GM23338 (cell line): ENCODE measurements at places on chromosomes 5 and 9. TPM values are rescaled to one million over a fixed set of nuclear protein-coding genes. Genes with fewer than 3 reads are reported as not detected.

DNA sequence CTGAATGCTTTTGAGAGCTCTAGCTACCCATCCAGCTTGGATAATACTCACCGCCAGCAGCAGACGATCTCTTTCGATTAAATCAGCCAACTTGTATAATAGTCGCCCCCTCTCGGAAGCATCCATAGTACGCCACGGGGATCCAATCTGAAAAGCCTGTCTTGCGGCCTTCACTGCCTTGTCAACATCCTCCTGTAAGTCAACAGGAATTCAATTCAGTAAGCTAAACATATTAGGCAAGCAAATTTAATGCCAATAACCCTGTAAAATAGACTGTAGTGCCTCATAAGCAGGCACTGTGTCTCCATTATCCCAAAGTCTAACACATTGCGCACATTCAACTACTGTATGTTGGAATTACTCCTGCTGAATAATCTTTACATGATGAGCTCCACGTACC is 22.0 kb downstream of the ALDH1A1 start:
- peak; percentile 55 for DNase-seq

DNA sequence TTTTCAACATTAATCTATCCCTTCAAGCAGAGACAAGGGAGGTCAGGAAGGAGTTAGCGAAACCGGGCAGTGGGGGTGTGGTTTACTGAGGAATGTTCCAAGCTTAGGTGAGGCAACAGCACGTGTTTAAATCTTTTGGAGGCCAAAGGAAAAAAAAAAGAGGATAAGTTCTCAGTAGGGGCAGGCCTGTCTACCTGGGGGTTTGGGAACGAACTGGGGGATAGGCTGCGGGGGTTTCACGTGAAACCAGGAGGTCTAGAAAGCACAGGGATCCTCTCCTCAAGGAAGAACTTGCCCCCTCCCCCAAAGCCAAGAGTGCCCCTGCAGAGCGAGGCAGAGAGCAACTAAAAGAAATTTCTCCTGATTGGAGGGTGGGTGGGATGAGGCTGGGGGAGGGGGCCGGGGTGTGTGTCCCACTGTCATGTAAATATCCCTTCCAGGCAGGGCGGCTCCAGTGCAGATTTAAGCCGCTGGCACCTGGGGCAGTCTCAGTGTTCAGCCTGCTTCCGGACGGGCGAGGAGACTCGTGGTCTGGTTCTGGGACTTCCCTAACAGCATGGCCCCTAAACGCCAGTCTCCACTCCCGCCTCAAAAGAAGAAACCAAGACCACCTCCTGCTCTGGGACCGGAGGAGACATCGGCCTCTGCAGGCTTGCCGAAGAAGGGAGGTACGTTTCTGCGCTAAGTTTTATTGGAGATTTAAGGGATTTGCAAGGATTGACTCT is 5.5 kb upstream of the SET start:
- peak; percentile 97 for DNase-seq

DNA sequence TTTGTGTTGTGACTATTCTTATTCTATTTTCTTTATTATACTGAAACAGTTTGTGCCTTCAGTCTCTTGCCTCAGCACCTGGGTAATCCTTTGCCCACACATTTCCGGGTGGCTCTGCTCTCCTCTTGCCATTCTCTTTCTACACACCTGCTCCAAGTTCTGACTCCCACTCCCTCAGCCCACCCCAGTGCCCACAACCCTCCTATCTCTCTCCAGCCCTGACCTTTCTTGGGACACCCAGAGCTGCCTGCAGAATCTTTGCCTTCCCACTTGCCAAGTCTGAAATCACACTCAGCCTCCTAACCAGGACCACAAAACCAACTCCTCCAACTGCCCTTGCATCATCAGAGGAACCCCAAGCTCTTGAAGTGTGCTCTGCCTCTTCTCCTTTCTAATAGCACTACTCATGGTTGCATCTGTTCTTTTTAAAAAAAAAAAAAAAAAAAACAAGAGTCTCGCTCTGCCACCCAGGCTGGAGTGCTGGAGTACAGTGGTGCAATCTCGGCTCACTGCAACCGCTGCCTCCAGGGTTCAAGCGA is 4.1 kb downstream of the SWI5 start:
- no peak for DNase-seq

DNA sequence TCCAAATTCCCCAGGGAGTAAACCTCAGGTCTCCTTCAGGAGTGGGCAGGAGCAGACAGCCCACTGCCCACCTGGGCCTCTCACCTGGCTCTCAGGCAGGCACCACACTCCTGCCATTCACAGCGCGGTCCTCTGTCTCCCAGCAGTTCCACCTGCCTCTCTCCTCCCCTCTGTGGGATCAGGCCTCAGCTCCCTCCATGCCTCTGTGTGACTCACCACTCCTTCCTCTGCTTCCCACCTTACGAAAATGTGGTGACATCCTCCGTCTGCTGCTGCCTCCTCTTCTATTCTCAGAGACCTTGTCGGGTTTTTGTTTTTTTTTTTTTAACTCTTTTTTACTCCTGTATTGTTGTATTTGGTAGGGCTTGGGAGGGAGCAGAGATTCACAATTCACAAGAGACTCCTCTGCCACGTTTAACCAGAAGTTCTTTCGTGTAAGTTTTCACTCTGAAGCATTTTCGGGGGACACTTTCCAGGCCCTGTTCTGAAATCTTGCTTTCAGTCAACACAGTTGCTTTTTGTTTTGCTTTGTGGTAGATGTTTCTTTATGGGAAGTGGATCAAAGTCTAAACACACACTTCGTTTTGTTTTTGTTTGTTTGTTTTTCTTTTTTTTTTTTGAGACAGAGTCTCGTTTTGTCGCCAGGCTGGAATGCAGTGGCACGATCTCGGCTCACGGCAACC is 21.1 kb upstream of the CDKN2AIPNL start:
- no peak for DNase-seq

GRCh38 chr9:2620919-2621721 is 467 bp upstream of the VLDLR start:
- peak; percentile 94 for DNase-seq

DNA sequence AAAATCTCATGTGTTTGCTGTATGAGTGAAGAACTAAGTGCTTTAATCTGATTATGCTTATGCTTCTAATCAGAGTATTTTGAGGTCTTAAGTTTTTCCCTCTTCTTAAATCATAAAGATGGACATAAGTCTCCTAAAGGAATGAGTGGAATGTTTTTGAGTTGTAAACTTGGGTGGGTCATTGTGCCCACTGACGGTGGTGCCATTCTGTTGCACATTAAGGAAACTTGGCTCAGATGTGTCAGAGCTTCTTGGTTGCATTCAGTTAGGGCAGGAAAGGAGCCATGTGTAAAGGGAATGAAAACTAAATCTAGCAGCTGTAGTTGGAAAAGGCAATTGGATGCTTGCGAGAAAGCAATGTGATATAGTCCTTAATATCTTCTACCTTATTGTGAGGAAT is 256.6 kb downstream of the FANCC start:
- no peak for DNase-seq

DNA sequence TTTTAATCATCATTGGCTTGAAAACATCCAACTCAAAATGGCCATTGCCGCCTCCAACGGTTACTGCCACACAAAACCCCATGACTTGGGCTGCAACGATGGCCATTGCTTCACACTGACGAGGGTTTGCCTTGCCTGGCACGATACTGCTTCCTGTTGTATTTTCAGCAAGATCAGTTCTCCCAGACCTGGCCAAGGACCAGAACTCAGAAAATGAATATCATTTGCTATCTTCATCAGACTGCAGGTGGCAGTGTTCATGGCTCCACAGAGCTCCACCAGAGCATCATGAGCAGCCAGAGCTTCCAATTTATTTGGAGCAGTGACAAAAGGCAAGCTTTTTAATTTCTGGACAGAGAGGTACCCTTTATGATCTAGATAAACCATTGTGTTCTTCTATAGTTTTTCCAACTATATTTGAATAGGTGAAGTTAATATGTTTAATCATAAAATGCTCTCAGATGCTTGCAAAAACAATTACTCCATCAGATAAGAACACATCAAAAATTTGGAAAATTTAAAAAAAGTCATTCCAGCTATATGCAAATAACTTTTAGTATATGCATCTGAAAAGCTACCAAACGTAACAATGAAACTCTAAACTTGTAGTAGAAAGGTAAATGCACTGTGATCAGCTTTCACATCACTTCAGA is 10.4 kb downstream of the AMACR start:
- peak; percentile 75 for DNase-seq

- DNase-seq = peak; percentile 19
Measured at GRCh38 chr5:157447201-157447637, 12.8 kb upstream of the NIPAL4 start.

DNA sequence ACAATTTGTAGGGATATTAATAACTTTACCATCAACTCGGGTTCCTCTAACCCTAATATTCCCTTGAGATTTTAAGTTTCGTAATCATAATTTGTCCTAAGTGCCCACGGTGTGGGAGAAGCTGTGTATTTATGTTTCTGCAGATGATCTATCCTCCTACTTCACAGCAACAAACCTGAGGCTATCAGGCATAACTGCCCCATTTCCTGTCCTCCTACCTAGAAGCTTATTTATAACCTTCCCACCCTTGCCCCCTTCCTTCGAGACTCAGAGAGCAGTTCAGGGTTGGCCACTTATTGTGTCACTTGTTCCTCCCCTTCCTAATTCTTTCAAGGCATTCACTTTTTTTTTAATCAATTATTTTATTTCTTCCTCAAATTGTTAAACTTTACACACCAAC is 29.6 kb upstream of the LCP2 start:
- DNase-seq = no peak

GRCh38 chr5:130912088-130912487 is 253.0 kb downstream of the HINT1 start:
- DNase-seq = peak; percentile 28

- no peak for DNase-seq
Measured at GRCh38 chr5:56259002-56259511, 25.9 kb upstream of the ANKRD55 start.

DNA sequence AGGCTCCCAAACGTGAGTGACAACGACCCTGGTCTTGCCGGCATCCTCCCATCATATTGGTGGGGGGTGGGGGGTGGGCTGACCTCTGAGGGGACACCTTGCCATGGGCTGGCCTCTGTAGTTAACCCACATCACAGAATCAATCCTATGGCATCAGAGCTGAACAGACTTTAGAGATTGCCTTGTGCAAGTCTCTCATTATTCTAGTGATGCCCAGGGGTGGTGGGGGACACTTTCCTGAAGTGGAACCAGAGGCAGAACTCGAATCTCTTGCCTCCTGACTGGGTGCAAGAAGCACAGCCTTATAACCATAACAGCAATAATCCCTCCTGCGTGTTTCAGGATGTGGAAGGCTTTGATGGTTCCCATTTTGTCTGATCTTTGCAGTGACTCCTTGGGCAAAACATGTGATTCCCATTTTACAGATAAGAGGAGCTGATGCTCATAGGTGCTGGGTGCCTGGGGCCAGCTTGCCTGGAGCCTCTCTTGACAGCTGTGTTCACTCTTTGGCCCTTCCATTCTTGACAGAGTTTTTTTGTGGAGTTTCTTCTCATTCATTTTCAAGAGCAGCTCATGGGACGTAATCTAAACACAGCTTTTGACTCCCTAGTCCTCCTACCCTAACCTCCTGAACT is 18.6 kb upstream of the PITX1 start:
- DNase-seq = no peak

DNA sequence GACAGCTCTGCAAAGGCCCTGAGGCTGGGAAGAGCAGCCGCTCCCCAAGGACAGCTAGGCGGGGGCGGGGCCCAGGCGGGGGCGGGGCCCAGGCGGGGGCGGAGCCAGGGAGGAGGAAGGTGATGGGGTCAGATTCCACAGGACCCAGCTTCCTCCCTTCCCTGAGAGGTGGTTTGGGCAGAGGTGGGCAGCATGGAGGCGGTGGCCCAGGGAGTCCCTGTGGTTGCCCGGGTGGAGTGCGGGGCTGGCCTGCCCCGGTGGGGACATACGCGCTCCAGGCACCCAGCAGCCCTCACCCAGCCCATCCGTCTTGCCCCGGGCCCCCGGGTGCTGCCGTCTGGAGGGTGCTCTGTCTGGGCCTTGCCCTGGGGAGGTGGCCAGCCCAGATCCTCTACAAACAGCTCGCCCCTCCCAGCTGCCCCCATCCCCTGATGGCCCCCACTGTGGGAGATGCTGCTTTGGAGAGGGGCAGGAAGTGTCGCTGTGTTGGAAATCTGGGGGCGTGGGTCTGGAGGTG is 11.0 kb upstream of the RNU6ATAC start:
- DNase-seq = peak; percentile 69

GRCh38 chr5:153308282-153308681 is 182.2 kb upstream of the GRIA1 start:
- no peak for DNase-seq

DNA sequence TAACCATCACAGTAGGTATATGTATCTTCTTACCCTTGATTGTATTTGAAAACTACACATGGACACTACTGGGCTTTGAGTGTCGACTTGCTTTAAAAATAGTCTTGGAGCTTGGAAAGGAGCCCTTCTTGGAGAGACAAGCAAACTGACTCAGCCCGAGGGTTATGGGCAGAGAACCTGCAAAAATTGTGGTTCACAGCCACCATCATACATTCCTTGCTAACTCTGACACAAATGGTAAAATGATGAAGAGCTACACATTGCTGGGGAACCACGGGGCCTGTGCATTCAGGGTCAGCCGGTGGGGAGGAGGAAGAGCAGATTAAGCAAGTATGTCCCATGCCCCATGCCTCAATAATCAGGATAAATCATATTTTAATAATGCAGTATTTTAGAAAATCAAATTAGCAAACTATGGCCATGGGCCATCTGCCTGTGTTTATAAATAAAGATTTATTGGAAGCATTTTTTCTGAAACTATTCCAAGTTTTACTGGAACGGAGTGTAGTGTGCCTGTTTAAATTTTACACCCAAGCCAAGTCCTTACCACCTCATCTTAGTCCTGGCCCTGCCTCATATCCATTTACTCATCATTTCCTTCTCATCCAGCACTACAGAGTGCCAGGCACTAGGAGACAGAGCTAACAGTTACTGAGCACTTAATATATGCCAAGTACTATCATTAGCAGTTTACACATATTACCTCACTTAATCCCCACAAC is 195.7 kb downstream of the PALM2AKAP2 start:
- no peak for DNase-seq

GRCh38 chr9:133144904-133145851 is 18.5 kb downstream of the GBGT1 start:
- DNase-seq = no peak

DNA sequence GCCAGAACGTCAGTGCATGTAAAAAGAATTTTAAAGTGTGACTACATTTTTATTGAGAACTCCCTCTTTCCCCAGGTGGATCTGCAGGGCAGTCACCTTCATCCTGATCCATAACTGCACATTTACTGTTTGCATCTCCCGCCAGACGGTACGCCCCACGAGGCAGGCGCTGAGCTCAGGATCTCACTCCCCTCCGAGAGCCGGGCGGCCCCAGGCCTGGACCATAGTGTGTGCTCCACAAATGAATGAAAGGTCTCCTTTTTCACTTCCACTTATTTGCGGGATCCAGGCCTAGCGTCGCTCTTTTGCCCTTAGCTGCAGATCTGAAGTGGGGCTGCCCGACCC is 378 bp downstream of the DROSHA start:
- no peak for DNase-seq

GRCh38 chr5:92884469-92884868 is 696.5 kb downstream of the NR2F1-AS1 start:
- no peak for DNase-seq

GRCh38 chr5:131021646-131022045 is 143.4 kb downstream of the HINT1 start:
- no peak for DNase-seq

GRCh38 chr9:29183971-29184370 is 1610.7 kb upstream of the C9orf72 start:
- no peak for DNase-seq

TRAF1 gene
- 1.0 and 1.4 TPM in 2 replicates for total RNA-seq

LAMC3 gene
- total RNA-seq = 19.2 and 27.4 TPM in 2 replicates

ZDHHC12 gene
- total RNA-seq = 54.1 and 57.9 TPM in 2 replicates

MRPL36 gene
- total RNA-seq = 47.5 and 79.9 TPM in 2 replicates

POU5F2 gene
- total RNA-seq = 0.76 and 1.2 TPM in 2 replicates

WDR38 gene
- total RNA-seq = not detected in 2 replicates

KIF4B gene
- total RNA-seq = 0.04 TPM in 1 of 2 replicates, not detected in the other

CARTPT gene
- total RNA-seq = not detected in 2 replicates

HTR4 gene
- 0.10 TPM in 1 of 2 replicates, not detected in the other for total RNA-seq

OR1J2 gene
- total RNA-seq = not detected in 2 replicates

GRM6 gene
- not detected in 2 replicates for total RNA-seq
